ENCODE measurements at places on chromosomes 1 and 21.
A peak's percentile ranks its signal among the peaks of the same experiment; 100 is the strongest.

DNA sequence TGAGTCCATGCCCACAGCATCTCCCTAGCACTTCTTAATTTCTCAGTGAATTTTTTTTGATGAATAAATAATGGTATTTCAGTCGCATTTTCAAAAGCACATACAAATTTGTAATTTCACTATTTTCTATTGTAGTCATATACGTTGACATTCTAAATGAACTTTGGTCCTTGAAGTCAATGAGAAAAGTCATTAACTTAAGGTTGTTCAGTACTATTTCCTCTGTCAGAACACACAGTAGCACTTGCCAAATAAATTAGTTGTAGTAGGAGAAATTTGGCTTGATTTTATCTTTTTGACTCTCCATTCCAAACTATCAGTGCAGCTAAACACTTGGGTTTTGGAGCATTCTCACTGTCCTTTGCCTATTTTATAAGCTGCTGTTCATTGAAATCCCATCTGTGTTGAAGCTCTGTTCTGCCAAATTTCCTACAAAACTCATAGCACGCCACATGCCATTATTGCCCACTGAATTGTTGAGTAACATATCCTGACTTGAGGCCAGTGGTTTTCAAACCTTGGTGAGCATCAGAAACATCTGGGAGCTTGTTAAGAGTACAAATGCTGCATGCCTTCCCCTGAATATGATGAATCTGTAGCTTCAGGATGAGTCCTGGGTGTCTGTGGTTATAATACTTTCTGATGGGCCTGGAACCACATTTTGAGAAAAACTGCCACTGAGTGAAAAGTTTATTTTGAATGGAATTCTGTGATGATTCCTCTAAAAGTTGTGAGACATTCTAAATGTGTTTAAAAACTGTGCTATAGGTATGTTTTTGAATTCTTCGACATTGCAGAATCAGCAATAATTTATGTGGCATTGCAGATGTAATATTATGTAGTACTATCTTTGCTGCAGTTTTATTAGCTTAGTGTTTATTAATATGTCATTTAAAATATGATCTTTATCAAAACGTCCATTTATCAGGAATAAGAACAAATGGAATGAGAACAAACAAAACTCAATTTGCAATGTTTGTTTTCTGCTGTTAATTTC is 78.9 kb downstream of the DNM3 start:
- no peak for DNase-seq

DNA sequence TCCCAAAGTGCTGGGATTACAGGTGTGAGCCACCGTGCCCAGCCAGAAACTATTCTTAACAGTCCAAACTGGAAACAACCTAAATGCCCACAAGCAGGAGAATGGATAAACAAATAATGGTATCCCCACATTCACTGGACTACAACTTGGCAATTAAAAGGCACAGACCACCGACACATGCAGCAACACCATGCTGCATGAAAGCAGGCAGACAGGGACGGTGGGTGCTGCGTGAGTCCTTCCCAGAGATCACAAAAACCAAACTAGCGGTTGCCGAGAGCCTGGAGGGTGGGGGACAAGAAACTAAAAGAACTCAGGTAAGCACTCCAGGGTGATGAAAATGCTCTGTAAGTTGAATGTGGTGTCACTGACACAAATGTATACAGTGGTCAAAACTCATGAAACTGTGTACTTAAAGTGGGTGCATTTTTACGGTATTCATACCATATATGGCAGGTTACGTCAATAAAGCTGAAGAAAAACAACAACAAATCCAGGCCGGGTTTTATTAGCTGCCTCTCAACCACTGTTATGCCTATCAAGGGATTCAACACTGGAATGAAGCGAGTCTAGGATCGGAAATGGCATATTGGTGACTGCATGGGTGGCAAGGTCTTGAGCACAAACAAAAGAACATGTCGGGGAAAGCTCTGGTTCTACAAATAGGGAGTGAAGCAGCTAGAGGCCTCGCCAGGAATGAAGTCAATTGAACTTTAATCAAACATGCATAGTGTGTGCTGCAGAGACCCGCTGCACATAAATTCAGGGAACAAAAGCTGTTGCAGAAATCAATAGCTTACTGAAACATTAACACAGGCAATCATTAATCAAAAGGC is 52.4 kb downstream of the SLC45A1 start:
- no peak for DNase-seq

DNA sequence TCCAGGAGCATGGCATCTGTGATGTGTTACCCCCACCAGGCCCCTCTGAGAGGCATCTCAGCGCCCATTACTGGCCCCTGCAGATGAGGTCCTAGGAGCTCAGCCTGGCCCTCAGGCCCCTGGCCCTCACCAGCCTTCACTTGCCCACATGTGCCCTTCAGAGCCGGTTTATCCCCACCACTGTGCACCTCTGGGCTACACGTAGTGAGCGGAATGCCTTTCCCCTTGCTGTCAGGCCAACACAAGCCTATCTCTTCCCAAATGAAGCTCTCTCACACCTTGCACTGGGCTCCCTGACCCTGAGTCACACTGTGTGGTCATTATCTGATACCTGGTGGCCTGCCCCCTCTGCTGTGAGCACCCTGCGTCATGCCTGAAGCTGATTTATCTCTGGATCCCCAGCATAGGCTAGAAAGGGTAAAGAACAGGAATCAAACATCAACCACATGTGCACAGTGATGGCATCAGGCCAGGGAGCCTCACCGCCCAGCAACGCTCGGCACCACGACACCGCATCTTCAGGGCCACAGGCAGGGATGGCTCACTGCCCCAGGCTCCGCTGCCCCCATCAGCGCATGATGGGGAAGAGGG is 49.1 kb downstream of the GLIS1 start:
- DNase-seq: no peak

- no peak for DNase-seq
These were observed 26.2 kb downstream of the SLC66A1 start for GRCh38 chr1:19338323-19338762.

DNA sequence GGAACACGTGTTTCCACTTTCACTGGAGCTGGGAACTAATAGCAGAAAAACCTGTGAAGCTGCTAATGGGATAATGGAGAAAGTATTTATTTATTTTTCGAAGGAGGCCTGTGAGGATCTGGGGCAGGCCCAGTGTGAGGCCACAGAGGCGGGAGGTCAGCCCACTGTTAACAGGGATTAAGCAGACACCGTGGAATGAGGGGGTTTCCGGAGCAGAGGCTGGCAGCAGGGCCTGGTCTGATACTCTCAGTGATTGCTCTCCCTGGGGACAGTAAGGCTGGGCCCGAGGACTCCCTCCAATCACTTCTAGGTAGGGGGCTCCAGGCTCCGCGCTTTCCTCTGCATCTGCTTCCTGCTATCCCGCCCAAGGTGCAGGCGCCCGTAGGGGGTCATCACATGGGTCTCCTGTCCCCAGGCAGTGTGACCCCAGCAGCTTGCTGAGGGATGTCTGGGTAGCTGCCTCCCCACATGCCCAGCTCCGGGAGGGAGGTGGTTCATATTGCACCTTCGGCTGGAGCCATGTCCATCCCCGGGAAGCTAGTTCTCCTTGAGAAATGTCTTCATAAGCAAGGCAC is 28.8 kb upstream of the CDCA8 start:
- no peak for DNase-seq

GRCh38 chr1:46133181-46133658 is 791 bp upstream of the PIK3R3 start:
- DNase-seq: peak; percentile 4

All from memory B cell (primary cell).